ENCODE measurements at places on chromosomes 2 and 18.

GRCh38 chr18:28248653-28249052 is 71.7 kb upstream of the CDH2 start:
- no peak for DNase-seq

DNA sequence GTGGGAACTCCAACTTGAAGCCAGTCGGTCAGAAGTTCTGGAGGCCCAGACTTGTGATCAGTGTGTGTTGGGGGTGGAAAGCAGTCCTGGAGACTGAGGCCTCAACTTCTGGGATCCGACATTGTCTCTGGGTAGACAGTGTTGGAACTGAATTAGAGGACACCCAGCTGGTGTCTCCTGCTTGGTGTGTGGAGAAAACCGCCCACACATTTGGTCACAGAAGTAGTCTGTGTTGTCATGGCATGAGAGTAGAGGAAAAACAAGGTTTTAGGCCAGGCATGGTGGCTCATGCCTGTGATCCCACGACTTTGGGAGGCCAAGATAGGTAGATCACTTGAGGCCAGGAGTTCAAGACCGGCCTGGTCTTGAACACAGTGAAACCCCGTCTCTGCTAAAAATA is 51.5 kb downstream of the PUM2 start:
- no peak for DNase-seq

DNA sequence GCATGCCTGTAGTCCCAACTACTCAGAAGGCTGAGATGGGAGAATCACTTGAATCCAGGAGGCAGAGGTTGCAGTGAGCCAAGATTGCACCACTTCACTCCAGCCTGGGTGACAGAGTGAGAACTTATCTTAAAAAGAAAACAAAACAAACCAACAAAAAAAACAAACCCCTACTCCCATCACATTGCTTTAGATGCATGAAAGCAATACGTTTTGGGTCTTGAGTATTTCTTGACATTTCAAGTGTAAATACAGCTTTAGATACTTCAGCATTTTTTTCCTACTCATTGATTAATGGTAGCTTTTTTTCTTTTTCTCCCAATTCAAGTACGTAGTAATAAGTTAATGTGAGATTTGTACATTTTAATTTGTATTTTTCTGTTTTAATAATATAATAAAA is 20.3 kb downstream of the RASGRP3 start:
- DNase-seq: no peak

DNA sequence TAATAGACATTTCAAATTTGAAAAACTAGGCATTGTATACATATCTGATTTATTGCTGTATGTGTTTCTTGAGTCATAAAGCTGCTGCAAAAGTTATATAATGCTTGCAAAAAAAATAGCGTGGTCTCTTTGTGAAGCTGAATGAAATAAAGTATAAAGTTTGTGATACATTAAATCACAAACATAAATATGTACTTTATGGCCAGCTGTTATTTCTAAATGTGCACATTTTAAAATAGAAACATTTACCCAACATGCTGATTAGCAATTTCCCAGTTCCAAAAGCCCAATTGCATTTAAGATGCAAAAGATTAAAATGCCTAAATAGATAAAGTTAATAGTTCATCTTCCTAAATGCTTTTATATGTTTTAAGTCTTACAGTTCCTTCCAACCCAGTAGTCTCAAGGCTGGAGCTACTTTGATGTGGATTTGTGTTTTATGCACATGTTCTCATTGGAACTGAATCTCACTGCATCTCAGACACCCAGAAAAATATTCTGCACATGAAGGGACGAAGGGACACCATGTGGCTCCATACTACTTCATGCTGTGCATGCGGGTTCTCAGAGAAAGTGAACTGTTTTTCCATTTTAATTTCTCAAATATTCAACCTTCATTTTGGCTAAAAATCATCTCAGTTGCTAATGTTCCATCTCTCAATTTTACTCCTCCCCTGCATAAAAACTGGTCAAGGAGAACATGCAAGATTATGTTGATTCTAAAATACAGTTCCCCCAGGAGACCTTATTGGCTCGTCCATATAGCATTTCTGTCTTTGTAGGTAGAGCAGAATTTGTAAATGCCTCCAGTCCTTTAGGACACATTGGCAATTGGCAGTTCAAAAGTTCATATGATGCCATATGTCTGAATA is 304.6 kb downstream of the MTX2 start:
- no peak for DNase-seq

GRCh38 chr2:75560768-75561565 is at the start of gene EVA1A:
EVA1A (minus strand) TSS chr2:75560939; CDS start chr2:75518140, 42,799 bp downstream.
- no peak for DNase-seq

DNA sequence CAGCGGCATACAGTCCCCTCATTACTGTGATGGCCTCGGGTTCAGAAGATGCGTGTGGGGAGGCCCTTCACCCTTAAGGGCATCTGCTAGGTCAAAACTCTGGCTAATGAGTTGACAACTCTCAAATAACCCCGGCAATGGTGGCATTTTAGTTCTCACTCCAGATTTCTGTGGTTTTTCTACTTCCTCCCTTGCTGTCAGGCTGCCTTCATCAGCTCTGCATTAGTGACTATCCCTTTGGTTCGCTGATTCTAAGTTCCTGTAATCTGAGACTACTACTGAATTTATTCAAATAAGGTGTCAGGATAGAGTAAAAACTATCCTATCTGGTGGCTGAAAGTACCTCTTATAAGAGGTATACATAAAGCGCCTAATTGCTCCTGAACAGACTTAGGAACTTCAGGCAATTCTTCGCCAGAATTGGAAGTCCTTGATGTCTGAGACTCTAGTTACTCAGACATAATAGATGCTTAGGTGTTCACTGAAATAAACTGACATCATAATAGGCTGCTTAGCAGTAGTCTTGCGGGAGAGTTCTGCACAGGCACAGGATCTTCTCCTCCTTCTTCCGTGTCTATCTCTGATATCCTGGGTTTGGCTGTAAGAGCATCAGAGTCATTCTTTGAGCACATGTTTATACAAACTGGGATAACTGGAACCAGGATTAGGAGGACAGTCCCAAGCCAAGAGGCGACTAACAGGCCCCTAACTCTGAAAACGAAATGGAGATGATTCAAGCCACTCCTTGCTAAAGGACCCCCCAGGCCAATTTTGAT is 194.5 kb downstream of the DNER start:
- no peak for DNase-seq

- DNase-seq: no peak
These were observed 11.8 kb upstream of the FN1 start for GRCh38 chr2:215447673-215448081.

GRCh38 chr18:78972930-78973331 is 6.7 kb upstream of the SALL3 start:
- DNase-seq: no peak

DNA sequence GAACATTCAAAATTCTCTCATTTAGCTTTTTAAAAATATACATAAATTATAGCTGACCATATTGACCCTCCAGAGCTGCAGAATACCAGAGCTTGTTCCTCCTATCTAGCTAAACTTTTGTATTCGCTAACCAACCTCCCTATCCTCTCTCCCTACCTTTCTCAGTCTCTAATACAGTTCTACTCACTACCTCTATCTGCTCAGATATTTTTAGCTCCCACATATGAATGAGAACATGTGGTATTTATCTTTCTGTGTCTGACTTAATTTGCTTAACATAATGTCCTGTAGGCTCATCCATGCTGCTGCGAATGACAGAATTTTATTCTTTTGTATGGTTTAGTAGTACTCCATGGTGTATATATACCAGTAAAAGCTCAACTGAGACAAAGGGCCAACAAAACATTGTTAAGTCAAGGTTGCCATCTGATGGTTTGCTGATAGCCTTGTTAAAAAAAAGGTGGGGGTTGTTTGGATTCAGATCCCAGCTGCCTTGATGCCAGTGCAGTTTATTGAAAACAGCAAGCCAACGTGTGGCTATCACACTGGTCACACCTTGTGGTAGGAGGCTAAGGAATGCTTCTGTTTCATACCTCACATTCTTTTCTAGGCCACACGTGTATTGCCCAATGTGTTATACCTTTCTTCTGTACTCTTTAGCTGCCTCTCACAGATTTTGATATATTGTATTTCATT is 101.5 kb downstream of the VWA3B start:
- no peak for DNase-seq

DNA sequence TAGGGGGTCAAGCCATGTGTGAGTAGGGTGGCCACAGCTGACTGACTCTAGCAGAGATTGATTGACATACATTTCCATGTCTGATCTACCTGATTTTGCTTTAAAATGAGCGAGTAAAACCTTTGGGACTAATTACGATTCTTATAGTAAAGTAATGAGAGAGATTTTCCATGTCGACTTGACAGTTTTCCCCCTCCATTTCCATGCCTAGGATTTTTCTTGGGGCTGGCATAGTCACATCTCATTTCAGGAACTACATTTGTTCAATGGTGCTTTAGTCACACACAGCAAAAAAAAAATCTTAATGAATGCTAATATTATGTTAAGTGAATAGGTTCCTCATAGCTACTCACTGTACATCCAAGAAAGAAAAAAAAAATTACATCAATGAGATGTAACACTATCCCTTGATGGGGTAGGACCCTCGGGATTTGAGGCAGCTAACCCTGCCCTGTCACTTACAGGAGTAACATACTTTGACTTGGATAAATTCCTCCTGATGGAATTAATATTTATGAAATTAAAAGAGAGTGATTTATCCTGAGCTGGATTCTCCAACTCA is 690.9 kb downstream of the TDRD15 start:
- DNase-seq: no peak

DNA sequence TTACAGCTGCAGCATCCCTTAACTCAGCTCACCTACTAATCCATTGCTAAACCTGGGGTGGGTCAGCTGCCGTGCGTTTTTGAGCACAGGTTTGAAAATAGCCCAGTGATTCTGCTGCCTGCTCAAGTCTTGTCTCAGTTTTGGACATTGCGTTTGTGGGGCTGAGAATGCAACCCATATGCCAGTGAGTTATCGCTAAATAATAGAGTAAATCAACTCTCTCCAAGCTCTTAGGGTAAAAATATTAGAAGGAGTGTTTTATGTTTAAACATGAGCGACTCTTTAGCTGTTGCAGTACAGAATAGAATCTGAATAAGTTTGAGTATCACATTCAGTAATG is 2.1 kb downstream of the TSHZ1 start:
- DNase-seq: no peak

DNA sequence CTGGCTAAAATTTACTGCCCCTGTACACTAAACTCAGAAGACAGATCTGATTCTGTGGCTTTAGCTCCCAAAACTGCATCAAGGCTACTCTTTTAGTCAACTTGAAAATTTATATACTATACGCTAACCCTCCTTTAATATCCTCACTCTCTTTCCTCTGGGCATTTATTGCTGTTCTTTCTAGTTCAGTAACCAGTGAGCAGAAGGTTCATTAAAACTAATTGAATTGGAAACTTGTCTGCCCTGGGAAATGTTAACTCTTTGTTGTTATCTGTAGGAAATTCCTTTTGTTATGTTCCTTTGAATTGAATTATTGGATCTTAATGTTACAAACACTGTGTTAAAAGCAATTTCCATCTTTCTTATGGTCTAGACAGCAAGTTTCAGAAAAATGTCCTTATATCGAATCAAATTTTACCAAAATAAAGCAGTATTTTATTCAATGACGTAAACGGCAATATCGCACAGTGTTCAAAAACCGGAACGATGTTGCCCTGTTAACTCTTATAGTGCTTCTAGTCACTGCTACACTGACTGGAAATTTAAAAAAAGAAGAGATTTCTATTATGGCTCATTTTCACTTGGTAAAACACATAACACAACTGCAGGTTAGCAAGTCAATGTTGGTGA is 168.3 kb downstream of the NR4A2 start:
- no peak for DNase-seq

GRCh38 chr2:183253441-183254130 is 129.3 kb downstream of the NUP35 start:
- DNase-seq: no peak

DNA sequence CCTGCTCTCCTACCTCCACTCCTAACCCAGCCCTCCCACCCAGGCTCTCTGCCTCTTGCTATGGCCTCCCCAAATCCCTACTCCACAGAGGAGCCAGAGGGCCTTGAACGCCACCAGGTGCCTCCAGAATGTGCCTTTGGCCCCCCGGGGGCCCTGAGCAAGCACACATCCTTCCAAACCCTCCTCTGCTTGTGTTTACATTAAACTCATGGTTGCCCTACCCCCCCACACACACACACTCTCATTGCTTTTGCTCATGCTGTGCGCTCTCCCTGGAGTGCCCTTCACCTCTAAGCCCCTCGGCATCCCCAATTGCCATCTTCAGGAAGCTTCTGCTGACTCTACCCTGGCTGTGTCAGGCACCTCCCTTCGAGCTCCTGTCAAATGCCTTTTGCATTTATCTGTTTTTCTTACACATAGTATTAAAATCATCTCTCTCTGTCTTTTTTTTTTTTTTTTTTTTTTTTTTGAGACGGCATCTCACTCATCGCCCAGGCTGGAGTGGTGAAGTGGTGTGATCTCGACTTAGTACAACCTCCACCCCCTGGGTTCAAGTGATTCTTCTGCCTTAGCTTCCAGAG is 16.3 kb upstream of the TET3 start:
- DNase-seq: no peak

GRCh38 chr18:48884306-48884705 is 66.5 kb downstream of the SMAD7 start:
- no peak for DNase-seq

DNA sequence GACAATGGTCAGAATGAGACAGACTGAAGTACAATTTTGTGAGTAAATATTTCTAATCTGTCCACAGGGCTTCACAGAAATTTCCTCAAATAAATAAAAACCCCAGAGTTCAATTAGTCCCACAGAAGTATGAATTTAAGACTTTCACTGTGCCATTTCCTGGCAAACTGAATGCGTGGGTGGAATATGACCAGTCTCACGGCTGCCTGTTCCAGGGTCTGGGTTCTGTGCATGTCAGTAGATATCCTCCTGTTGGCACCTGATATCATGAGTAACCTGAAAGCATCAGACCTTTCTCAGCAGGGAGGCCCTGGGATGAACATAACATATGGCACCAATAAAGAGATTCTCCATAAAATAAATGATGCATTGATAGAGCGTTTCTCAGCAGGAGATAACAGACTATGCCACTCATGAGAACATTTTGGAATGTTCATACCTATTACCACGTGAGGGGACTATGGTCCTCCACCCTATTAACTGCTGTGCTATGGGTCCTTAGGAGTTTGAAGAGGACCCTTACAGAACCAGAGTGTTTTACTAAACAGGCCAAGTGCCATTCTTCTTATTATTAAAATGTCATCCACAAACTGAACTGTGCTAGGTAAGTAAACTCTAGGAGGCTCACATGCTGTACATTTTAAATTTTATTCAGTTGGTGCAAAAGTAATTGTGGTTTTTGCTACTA is 10.6 kb upstream of the MALL start:
- no peak for DNase-seq

GRCh38 chr18:44903327-44903726 is 222.6 kb downstream of the SETBP1 start:
- no peak for DNase-seq

- DNase-seq: no peak
These were observed 117.1 kb upstream of the SP5 start for GRCh38 chr2:170598067-170598395.

- DNase-seq: no peak
These were observed 79.8 kb downstream of the MGAT5 start for GRCh38 chr2:134333646-134334189.
